PC-3 (cell line): ENCODE measurements at places on chromosomes 7 and 10.

GRCh38 chr7:119842786-119843185 is 430.2 kb upstream of the KCND2 start:
- no peak for DNase-seq

DNA sequence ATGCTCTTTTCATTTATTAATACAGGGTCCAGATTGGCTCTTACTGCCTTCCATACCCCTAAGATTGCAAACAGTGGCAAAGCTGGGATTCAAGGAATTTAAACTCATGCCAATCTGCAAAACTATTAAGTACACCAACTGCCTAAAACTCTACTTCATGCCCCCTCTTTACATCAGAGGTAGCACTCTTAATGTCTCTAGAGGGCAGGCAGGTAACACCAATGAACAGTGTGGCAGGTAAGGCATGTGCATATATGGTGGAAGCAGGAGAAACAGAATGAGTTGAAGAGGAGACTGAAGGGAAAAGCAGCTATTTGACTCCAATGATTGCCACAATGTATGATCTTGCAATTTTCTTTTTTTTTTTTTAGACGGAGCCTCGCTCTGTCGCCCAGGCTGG is 156.7 kb downstream of the BTAF1 start:
- peak; percentile 12 for DNase-seq

GRCh38 chr10:110013630-110014293 is 6.0 kb downstream of the ADD3 start:
- DNase-seq, result peak; percentile 74

DNA sequence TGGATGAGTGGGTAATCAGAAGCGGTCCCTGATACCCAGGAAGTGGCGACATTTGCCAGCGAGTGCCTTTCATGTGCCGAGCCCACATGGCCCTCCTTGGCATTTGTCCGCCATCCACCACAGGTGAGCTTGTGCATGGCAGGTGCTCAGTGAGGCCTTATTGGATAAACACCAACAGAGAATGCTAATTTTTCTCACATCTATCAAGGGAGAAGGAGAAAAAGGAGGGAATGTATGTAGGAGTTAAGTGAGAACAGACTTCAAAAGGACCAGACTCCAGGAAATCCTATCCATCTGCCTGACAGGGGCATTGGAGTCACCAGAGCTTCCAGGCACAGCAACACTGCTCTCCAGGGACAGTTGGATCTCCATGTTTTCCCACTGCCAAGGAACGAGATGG is 143.5 kb upstream of the ZMIZ1 start:
- DNase-seq, result no peak

- DNase-seq, result no peak
Observed at GRCh38 chr10:80461208-80462183, 7.4 kb downstream of the TSPAN14 start.
